Vagina (tissue), 2 donors: ENCODE measurements at places on chromosomes 1 and 21.

- no peak overlapping the region for H3K4me3 ChIP-seq
Observed at GRCh38 chr1:25773441-25774125, 26.4 kb upstream of the SELENON start.

GRCh38 chr21:25191141-25191540 lies 416.1 kb downstream of the MRPL39 start:
- DNase-seq = no peak
- H3K27ac ChIP-seq = no peak overlapping the region
- H3K36me3 ChIP-seq = no peaks in the 10 kb centered on the region
- H3K4me3 ChIP-seq = no peak overlapping the region
- no peaks in the 10 kb centered on the region for H3K27me3 ChIP-seq
- H3K4me1 ChIP-seq = no peaks in the 10 kb centered on the region

DNA sequence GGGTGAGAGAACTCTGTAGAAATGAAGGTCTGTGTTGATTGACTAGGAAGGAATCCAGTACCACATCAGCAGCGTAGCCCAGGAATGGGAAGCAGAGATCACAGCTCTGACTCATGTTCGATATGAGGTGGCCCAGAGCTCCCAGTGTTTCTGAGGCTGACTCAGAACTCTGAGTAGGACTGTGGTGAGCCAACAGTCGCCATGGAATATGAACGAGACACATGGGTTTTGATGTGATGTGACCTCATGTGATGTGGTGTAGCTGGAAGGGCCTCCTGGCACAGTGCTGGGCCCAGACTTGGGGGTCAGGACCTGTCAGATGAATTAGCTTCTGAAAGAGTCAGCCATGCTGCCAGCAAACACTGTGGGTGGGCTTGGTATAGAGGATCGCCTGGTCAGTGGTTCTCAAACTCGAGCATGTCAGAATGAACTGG lies 237.0 kb downstream of the MRPL39 start:
- no peaks in the 10 kb centered on the region for H3K4me1 ChIP-seq
- no peaks in the 10 kb centered on the region for H3K27me3 ChIP-seq
- H3K36me3 ChIP-seq = no peaks in the 10 kb centered on the region
- DNase-seq = no peak
- H3K4me3 ChIP-seq = no peak overlapping the region
- no peak overlapping the region for H3K27ac ChIP-seq

DNA sequence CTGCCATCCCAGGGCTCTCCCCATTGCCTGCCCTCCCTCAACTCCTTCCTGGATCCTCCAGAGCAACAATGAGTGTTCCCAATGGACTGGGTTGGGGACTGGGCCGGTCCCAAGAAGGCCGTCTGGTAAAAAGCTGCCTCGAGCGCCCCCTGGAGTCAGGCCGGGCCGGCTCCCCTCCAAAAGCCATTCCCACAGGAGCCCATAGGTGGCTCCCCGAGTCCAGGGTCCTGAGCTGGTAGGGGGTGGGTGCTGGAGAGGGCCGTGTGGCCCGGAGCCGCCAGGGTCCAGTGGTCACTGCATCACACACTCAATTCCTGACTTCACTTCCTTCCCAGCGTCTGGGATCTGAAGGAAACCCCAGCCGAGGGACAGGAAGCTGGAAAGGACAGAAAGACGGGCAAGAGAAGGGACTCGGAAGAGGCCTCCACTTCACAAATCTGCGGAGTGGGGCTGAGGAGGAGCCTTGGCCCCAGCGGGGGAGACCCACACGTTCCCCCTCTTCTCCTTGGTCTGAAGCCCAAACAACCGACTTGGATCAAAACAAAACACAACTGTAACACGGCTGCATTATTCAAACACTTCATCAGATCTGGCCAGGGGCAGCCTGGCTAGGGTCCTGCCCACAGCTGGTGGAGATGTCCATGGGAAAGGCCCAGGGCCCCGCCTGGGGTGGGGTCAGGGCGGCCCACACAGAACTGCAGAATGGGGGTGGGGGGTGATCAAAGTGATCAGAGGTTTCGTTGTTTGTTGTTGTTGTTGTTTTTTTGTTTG lies 10.9 kb upstream of the ALDH4A1 start:
- H3K27me3 ChIP-seq = no peaks in the 10 kb centered on the region
- H3K27ac ChIP-seq = peak overlapping the region; percentile 31
- peaks cover 11% of the 10 kb centered on the region for H3K4me1 ChIP-seq
- H3K4me3 ChIP-seq = no peak overlapping the region

DNA sequence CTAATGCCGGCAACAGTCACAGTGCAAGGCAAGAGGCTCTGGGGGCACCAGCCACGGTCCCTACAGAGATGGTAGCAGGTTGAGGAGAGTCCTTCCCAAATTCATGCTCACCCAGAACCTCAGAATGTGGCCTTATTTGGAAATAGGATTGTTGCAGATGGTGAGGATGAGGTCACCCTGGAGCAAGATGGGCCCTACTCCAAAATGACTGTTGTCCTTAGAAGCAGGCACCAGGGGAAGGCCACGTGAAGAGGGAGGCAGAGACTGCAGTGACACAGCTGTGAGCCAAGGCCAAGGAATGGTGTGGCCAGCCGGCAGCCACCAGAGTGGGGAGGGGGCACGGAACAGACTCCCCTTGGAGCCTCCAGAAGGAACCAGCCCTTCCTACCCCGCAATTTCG lies 70.8 kb upstream of the CLDN14 start:
- peak overlapping the region; percentile 45 for H3K27ac ChIP-seq
- peaks cover 24% of the 10 kb centered on the region for H3K4me1 ChIP-seq
- H3K27me3 ChIP-seq = no peaks in the 10 kb centered on the region
- DNase-seq = no peak
- no peak overlapping the region for H3K4me3 ChIP-seq

GRCh38 chr1:185957441-185958363 lies 223.5 kb downstream of the HMCN1 start:
- H3K4me1 ChIP-seq = peaks cover 7% of the 10 kb centered on the region
- no peaks in the 10 kb centered on the region for H3K27me3 ChIP-seq
- DNase-seq = no peak

DNA sequence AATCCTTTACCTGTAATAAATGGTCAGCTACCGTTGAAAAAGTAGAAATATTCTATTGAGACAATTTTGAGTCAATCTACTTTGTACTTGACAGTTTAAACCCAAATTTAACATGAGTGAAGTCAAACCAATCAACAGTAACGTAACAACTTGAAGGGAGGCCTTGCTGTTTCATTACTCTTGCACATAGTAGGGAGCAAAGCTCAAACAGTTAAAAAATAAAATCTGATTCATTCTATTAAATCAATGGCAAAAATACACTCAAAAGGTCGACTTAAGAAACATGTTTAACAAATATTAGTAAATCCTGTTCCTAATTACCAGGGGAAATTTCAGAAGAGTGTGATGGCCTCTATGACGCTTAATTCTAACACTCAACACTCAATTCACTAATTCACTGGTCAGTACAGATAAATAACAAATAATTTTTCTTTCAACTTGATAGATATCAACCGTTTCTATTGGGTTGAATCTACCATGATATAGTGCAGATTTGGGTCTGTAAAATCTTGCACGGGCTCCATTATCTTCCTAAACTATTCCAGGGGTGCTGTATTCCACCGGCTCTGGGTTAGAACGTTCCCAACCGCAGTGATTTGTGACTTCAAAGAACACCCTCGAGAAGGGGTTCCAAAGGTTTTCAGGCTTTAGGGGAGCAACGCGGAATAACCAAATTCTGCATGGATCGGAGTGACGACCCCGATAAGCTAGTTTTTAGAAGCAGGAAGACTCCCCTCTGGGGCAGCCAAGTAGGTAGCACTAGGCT lies 1.4 kb downstream of the TARBP1 start:
- H3K27ac ChIP-seq = peak overlapping the region; percentile 79
- H3K4me3 ChIP-seq = peak overlapping the region; percentile 64
- no peaks in the 10 kb centered on the region for H3K27me3 ChIP-seq

DNA sequence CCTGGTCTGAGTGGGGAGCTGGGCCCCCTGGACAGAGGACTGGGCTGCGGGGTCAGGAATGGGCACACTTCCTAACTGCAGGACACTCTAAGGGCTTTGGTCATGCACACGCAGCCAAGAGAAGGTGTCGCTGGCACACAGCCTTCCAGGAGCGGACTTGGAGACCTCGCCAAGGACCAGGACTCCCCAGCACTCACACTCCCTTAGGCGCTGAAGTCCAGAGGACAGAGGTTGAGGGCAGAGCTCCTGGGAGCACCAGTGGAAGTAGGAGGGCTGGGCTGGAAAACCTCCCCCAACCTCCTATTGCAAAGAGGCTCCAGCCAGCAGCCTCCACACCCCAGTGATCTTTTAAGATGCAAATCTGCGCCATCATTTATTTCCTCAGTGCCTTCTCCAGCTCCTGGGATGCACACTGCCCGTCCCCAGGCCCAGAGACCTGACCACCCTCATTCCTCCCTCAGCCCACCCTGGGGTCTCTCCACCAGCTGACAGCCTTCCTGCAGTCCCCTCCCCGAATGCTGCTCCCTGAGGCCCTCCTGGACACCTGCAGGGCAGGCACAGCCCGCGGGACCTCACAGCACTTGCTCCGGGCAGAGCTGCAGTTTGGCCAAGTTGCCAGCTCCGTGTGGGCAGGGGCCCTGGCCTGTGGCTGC lies 3.0 kb downstream of the TSPEAR start:
- DNase-seq = peak; percentile 94
- peaks cover 14% of the 10 kb centered on the region for H3K27me3 ChIP-seq
- peaks cover 28% of the 10 kb centered on the region for H3K4me1 ChIP-seq
- no peak overlapping the region for H3K4me3 ChIP-seq

- no peak overlapping the region for H3K4me3 ChIP-seq
- no peaks in the 10 kb centered on the region for H3K27me3 ChIP-seq
- peak overlapping the region; percentile 63 for H3K27ac ChIP-seq
- no peaks in the 10 kb centered on the region for H3K36me3 ChIP-seq
- DNase-seq = no peak
Observed at GRCh38 chr1:67647036-67647798, 37.8 kb upstream of the GADD45A start.

DNA sequence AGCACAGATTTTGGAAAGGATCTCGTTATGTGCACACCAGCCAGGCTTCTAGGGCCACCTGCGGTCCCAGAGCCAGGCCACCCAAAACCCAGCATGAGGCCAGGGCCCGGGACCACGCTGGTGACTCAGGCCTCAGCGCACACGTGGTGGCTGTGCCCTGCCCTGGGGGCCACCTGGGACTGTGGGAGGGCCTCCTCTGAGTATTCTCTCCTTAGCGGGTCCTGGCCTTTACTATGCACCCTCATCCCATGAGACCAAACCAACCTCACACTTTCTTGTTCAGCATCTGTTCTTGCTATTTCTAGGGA lies 9.9 kb downstream of the WNT9A start:
- H3K27me3 ChIP-seq = no peaks in the 10 kb centered on the region
- H3K36me3 ChIP-seq = no peaks in the 10 kb centered on the region
- no peaks in the 10 kb centered on the region for H3K4me1 ChIP-seq
- H3K27ac ChIP-seq = no peak overlapping the region

DNA sequence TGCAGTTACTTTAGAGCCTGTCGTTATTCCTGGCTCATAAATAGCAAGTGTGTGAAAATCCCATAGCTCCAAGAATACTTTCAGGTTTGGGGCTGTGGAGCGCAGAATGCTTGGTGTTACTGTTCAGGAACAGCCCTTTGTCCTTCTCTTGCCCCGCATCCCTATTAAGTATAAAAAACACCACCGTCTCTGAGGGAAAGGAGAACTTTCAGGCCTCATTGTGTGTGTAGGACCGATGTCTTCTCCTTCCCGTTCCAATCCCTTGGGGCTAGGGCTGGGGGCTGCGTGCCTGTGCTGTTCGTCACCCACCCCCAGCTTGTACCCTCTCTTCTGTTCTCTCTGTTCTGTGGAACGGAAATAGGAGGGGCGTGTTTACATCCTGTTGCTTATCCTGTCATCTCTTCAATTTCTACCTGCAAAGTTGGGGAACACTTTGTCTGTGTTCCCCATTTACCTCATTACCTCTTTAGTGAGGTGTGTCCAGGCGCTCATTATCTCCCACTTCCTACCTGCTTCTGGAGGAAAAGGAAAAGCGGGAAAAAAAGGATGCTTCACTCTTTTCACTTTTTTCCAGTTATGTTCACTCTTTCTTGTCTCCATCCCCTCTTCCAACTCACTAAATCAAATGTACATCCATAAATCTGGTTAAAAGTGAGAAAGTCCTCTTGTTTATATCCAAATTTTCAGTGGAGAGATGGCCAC lies 788 bp upstream of the TXNIP start:
- H3K4me1 ChIP-seq = peaks cover 64% of the 10 kb centered on the region
- peaks cover 37% of the 10 kb centered on the region for H3K36me3 ChIP-seq
- H3K27me3 ChIP-seq = no peaks in the 10 kb centered on the region
- peak overlapping the region; percentile 96 for H3K27ac ChIP-seq
- peak overlapping the region; percentile 83 for H3K4me3 ChIP-seq

GRCh38 chr1:192476802-192477298 lies 98.7 kb upstream of the RGS1 start:
- no peaks in the 10 kb centered on the region for H3K27me3 ChIP-seq
- H3K36me3 ChIP-seq = no peaks in the 10 kb centered on the region
- no peak for DNase-seq
- H3K27ac ChIP-seq = no peak overlapping the region

DNA sequence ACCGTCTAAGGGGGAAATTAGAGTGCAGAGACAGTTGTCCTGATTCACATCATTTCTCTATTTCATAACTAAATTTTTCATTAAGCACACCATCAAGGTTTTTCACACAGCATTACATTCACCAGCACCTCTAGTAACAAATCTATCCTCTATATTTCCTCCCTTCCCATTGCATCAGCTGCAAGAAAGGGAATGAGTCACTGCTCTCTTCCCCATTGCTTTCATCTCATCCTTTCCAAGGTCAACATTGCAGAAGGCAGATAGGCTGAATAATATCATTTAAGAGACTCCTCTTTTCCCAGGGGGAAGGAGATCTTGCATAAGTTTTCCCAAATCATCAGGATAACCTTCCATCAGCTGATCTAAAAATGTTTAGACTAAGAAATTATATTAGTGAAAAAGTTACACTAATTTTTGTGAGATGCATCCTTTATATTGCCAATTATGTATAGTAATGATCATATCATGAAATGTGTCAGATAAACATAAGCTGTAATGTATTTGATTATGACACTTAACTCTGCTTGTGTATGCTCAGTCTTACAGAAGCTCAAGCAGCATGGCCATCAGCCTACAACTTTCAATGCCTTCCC lies 4.3 kb downstream of the INTS7 start:
- no peak overlapping the region for H3K27ac ChIP-seq
- H3K36me3 ChIP-seq = no peaks in the 10 kb centered on the region
- DNase-seq = no peak
- H3K4me1 ChIP-seq = peaks cover 38% of the 10 kb centered on the region
- H3K4me3 ChIP-seq = no peak overlapping the region

DNA sequence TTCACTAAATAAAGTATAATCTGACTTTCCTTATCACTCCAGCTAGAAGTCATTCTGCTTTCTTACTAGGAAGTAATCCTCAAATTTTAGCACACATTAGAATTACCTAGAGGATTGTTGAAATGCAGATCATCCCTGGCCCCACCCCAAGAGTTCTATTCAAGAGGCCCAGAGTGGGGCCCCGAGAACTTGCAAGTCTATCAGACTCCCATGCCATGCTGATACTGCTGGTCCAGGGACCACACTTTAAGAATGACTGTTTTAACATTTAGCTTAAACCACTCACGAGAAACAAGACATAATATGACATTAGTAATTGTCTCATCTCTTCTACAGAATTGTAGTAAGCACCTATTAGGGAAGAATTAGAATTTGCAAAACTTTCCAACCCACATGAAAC lies 7.7 kb upstream of the SYNJ1 start:
- H3K27me3 ChIP-seq = no peaks in the 10 kb centered on the region
- H3K36me3 ChIP-seq = peaks cover 5% of the 10 kb centered on the region
- H3K27ac ChIP-seq = no peak overlapping the region
- no peak for DNase-seq

GRCh38 chr1:59880735-59881134 lies 45.8 kb downstream of the CYP2J2 start:
- no peak overlapping the region for H3K27ac ChIP-seq
- H3K4me1 ChIP-seq = no peaks in the 10 kb centered on the region
- H3K4me3 ChIP-seq = no peak overlapping the region
